Stomach (tissue), 19 donors: ENCODE measurements at places on chromosomes 7 and 10. TPM values are rescaled to one million over a fixed set of nuclear protein-coding genes. Genes with fewer than 3 reads are reported as not detected.

The RELN gene
- 2.6 TPM for polyA plus RNA-seq

The EN2 gene
- 0.03 TPM for polyA plus RNA-seq

The TAS2R5 gene
- 1.1 TPM for polyA plus RNA-seq

- H3K27ac ChIP-seq, result peak overlapping the region; percentile 9
- no peak overlapping the region for H3K4me3 ChIP-seq
- no peaks in the 10 kb centered on the region for H3K27me3 ChIP-seq
- no peaks in the 10 kb centered on the region for H3K36me3 ChIP-seq
- DNase-seq, result no peak
- no peaks in the 10 kb centered on the region for H3K4me1 ChIP-seq
These were observed 141.1 kb downstream of the PKD1L1 start for GRCh38 chr7:47807126-47807525.

DNA sequence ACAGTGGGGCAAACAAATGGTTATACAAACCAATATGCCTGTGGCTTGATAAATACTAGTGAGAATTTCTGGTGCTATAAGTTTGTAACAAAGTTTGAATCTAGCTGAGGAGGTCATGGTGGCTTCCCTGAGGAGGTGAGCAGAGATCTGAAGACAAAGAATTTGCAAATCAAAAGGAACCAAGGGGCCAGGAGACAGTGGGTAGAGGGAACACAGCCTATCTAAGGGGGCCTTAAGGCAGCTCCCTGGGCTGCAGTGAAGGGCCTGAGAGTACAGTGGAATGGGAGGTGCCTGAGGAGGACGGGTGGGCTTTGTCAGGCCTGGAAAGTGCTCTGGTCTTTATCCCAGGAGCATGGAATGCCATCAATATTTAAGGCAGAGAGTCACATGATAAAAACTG, 21.8 kb downstream of the RNF133 start:
- no peaks in the 10 kb centered on the region for H3K27me3 ChIP-seq
- H3K4me1 ChIP-seq, result peaks cover 32% of the 10 kb centered on the region
- DNase-seq, result no peak
- H3K27ac ChIP-seq, result no peak overlapping the region
- H3K36me3 ChIP-seq, result no peaks in the 10 kb centered on the region
- H3K4me3 ChIP-seq, result no peak overlapping the region

GRCh38 chr7:11767148-11767547, 64.8 kb downstream of the THSD7A start:
- H3K4me3 ChIP-seq, result no peak overlapping the region
- DNase-seq, result no peak
- H3K27ac ChIP-seq, result no peak overlapping the region
- no peaks in the 10 kb centered on the region for H3K36me3 ChIP-seq
- H3K4me1 ChIP-seq, result no peaks in the 10 kb centered on the region

- H3K4me3 ChIP-seq, result peak overlapping the region; percentile 41
- peak; percentile 53 for DNase-seq
- no peaks in the 10 kb centered on the region for H3K36me3 ChIP-seq
These were observed 1.2 kb upstream of the MEOX2 start for GRCh38 chr7:15687546-15688278.

- H3K4me3 ChIP-seq, result no peak overlapping the region
- no peaks in the 10 kb centered on the region for H3K27me3 ChIP-seq
- H3K4me1 ChIP-seq, result peaks cover 26% of the 10 kb centered on the region
- DNase-seq, result no peak
- H3K27ac ChIP-seq, result no peak overlapping the region
These were observed 84.5 kb upstream of the DYNC1I1 start for GRCh38 chr7:95687759-95688343.

GRCh38 chr7:131327049-131327625, 539 bp upstream of the MKLN1 start:
- no peaks in the 10 kb centered on the region for H3K36me3 ChIP-seq
- H3K27me3 ChIP-seq, result no peaks in the 10 kb centered on the region
- peaks cover 56% of the 10 kb centered on the region for H3K4me1 ChIP-seq
- H3K27ac ChIP-seq, result peak overlapping the region; percentile 98

DNA sequence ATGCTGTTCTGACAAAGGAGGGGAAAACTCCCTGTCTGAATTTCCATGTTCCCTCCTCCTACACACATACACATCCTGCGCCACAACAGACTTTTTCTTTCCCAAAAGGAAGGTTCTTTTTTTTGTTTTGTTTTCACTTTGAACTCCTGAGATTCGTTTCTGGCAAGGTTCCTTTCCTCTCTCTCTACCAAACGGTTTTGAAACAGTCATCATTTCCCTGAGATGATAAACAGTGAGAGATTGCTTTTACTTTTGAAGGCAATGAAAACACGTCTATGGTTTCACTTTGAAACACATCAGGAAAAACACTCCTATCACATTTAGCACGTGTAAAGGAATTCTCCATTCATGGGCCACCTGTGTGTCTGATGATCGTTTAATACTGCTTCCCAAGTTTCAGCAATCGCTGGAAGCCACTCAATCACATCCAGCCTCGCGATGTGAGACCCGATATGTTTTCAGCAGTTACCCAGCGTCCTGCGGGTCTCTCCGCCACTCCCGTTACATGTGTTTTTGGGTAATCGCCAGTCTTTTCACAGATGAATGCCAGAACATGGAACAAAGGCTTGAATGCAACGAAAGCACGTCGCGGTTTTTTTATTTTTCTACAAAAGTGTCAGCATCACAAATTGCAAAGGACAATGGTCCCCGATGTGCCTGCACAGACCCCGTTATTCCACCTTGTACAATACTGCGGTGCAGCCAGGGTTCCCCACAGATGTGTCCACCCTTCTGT, 62.8 kb upstream of the CUX1 start:
- H3K4me3 ChIP-seq, result peak overlapping the region; percentile 36
- H3K36me3 ChIP-seq, result no peaks in the 10 kb centered on the region
- H3K27me3 ChIP-seq, result no peaks in the 10 kb centered on the region

DNA sequence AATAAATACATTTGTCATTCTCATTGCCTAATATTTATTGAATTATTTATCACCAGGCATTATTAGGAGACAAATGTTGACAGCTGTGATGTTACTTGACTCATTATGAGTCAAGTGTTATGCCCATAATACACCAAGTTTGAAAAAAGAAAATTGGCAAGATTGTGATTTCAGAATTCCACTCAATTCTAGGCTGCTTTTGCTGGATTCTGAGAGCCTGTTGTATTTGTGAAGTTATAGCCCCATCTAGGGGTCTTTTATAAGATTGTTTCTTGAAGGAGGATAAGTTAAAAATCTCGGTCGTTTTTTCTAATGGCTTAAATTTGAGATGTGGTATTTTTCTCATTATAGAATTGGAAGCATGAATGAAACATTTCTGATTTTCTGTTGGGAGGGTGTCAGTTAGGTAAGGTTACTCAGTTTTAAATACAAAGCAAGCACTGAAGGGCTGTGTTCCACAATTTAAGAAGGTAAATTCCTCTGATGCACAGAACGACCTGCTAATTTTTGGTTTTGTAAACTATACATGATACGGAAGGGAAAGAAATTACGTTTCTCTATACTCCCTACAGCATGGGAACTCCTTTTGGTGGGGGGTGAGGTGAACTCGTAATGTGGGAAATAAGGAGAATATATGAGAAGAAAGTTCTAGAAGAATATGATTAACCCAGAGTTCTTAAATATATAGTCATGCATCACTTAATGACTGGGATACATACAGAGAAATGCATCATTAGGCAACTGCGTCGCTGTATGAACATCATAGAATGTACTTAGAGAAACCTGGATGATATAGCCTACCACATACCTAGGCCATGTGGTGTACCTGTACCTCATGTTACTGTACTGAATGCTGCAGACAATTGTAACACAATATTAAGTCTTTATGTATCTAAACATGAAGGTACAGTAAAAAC, 2.6 kb downstream of the STK31 start:
- no peaks in the 10 kb centered on the region for H3K36me3 ChIP-seq
- H3K27me3 ChIP-seq, result no peaks in the 10 kb centered on the region
- peak; percentile 81 for DNase-seq
- peaks cover 13% of the 10 kb centered on the region for H3K4me1 ChIP-seq
